Stimulated activated CD8-positive, alpha-beta memory T cell treated with anti-CD3 and anti-CD28 coated beads, Interleukin-7, amount 100 ng/mL, for 1 hour (primary cell): ENCODE measurements at places on chromosomes 2 and 18.

- DNase-seq: no peak
Measured at GRCh38 chr2:114400890-114401289, 41.6 kb upstream of the DPP10 start.

DNA sequence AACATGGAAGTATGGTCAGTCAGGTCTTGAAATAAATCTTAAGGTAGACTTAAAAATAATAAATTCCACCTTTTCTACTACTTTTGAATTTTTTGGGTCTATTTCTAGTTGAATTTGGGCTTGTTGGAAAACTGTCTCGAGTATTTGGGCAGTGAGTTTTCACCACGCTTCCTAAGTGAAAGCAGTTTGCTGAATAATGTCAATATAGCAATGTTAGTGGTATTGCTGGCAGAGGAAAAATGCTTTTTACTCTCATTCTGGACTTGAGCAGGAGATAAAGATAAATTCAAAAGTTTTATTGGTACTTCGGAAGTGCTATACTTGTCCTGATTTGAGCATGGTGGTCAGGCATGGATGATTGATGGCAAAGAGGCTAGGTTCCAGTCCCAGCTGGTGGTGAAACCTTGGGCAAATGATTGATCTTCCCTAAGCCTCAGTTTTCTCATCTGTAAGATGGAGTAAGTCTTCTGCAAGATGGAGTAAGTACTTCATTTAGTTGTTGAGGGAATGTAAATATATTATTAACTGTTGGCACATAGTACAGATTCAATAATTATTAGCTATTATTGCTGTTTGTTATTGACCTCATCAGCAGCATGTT, 503.5 kb upstream of the ZEB2 start:
- no peak for DNase-seq

DNA sequence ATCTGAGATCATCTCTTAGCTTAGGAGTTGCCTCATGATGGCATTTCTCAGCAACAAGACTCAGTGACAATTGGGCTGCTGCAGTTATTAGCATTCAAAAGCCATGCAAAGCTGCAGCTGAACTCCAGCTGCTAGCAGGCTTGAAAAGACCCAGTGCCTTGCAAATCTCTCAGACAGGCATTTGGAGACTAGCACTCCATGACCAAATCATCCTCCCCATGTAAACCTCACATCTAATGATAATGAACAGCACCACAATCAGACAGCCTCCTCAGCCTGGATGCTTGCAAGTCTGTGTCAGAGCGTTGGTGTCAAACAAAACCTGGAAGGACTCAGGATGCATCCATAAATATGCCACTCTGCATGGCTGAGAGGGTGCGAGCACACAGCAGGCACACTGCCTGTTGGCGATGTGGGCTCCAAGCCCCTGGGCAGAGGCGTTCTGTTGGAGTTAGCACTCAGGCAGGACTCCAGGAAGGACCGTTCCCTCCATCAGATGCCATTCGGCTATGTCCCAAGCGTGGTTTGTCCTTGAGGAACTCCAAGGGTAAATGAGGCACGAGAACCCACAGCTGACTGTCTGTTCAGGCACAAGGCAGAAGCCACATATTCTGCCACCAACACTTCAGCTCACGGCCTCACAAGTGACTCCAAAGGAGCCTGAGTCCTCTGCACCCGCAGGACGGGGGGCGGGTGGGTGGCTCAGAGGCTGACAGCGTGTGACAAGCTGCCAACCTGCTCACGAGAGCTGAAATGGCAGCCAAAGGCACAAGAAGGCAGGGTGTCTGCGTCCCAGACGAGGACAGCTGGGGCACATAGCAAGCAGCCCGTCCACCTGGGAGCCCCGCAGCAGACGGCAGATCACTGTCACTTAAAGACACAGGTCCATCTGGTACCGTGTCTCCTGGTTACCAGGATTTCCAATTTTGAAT, 183.8 kb downstream of the MYT1L start:
- no peak for DNase-seq

DNA sequence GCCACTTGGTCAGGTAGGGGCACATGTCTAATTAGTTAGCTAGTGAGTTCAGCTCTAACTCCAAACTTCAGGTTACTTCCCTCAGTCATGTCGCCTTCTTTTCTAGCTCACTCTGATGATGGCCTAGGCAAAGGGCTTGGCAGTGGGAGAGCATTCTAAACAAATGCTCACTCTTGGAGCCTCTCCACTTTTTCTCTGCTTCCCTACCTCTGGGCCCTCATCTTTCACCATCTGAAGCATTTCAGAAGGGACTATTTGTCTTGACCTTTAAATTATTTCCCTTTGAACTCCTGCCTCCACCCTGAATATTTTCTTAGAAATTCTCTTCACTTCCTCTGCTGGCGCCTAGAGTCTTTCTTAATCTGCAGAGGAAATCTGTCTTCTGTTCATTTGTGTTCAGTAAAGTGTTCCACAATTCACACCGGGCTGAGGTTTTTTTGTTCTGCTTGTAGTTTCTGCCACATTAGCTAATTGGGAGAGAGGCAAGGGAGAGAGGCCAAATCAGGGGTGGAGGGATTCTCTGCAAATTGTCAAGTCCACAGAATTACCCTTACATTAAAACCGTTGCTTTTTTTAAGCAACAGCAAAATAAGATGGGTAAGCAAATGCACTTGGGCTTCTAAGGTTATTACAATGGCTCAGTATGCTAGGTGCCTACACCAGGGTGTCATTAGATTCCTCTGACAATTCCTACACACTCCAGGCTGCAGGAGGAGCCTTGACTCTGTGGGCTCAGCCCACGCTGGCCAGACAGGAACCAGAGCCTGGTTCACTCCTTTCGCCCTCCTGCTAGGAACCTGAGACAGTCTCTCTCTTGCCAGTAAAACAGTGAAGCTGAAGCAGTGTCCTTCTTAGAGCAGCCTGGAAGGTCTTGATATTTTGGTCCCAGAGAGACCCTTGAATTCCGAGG, 5.5 kb downstream of the MSGN1 start:
- DNase-seq: no peak

GRCh38 chr2:142876423-142876822, 1.0 kb upstream of the KYNU start:
- no peak for DNase-seq

GRCh38 chr2:208017721-208018120, 7.6 kb downstream of the PLEKHM3 start:
- DNase-seq: no peak

- DNase-seq: no peak
Measured at GRCh38 chr2:127884436-127884835, 1.3 kb downstream of the AMMECR1L start.

DNA sequence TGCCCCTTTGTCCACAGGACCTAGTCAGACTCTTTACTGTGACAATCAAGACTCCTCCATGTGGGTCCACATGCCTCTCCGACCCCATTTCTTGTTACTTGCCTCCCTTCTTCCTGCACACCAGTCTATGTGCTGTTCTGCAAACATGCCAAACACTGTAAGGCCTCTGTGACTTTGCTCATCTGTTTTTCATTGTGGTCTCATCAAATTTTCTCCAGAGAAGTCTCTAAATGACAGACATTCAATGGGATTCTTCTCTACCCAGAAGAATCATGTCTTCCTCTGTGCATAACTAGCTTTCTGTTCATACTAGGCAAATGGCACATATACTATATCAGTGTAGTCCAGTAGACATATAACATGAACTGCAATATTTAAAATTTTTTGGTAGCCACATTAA, 43.0 kb upstream of the KCNE4 start:
- no peak for DNase-seq

DNA sequence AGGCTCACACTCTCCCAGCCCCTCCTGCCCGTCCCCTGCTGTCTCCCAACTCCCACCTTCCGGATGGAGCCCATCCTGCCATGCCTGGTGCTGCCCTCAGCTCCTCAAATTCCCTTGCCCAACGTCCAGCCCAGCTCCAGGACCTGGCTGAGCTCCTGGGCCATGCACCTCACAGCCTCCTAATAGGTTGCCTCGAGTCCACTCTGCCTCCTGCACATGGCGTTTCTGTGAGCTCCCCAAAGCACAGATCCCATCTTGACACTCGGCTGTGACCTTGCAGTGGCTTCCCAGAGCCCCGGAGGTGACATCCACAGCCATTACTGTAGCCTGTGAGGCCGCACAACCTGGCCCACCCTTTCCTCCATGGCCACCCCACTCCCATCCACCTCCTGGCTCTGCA, 191.9 kb upstream of the SALL3 start:
- DNase-seq: no peak

- no peak for DNase-seq
Measured at GRCh38 chr2:15771124-15771523, 169.2 kb upstream of the MYCN start.

- no peak for DNase-seq
Measured at GRCh38 chr18:56315363-56315762, 323.0 kb downstream of the TXNL1 start.

- no peak for DNase-seq
Measured at GRCh38 chr18:68676913-68677312, 38.0 kb downstream of the TMX3 start.

- no peak for DNase-seq
Measured at GRCh38 chr18:62578980-62579511, 56.2 kb downstream of the ZCCHC2 start.

DNA sequence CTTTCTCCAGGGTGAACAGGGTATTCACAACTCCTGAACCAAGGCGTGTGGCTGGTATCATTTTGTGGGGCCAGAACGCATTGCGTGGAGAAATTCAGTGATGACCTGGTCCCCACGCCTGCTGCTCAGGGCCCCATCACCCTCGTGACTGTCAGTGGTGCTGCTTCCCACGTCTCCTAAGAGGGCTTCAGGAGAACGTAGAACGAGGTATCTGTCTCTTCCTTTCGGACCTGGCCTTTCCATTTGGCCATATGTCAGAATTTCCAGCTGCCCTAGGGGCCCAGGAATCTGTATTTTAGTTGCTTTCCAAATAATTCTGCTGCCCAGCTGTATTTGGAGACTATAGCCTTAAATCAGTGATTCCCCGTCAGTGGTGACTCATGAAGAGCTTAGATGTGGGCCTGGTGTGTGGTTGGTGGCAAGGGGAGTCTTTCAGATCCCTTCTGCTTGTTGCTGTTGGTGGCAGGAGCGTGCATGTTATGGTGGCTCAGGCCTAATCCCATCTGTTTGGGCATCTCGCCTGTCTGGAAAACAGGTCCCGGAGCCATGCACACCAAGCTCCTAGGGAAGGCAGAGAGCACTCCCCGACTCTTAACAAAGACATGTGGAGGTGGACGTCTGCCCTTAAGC, 56.4 kb downstream of the NPAS2 start:
- no peak for DNase-seq

- DNase-seq: no peak
Measured at GRCh38 chr2:74930811-74931486, 27.5 kb upstream of the POLE4 start.

GRCh38 chr2:224023188-224023587, 15.9 kb downstream of the SERPINE2 start:
- DNase-seq: no peak

DNA sequence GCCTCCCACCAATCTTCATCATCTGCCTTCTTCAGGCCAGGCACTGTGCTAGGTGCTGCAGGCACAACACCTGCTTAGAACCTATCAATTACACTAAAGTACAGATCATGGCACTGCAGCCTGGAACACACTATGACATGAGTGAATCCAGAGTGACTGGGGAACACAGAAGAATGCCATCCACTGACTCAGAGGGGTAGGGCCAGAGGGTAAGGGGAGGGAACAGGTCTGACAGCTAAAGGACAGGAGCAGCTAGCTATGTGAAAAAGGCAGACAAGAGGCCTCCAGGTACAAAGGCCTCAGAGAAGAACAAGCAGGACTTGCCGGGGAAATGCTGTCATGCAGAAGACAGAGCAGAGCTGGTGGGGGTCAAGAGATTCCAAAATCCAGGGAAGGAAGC, 53.3 kb upstream of the ACAA2 start:
- DNase-seq: no peak

DNA sequence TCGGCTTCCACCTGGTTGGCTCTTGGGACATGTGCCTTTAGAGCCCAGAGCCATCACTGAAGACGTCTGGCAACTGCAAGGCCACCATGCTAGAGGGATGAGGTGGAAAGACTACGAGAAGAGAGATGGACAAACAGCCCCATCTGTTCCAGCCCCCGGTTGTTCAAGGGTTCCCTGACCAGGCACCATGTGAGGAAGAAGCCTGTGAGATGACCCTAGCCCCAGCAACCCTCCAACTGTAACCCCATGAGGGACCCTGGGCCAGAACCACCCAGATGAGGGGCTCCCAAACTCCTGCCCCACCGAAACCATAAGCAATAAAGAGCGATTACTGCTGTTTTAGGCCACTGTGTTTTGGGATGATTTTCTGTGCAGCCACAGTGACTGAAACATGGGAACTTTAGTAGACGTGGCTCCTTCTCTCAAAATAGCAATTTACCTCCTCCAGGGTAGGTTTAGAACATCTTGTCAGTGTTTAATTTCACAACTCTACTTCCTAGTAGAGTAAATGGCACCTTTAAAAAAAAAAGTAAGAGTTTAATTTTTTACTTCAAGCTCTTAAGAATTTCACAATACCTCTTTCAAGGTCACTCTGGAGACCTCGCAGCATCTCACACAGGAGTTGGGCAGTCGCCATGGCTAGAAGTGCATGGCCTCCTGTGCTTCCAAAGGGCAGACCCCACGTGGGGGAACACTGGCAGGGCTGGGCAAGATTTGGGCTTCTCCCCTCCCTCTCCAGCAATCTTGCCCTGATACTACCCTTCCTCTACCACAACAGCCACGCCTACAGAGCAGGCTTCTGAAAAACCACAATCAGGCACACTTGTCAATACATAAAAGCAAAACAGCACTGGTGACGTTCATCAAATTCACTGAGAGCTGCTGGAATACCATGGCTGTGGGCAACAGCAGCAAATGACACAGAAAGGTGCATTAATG, 48.8 kb downstream of the TMEM163 start:
- no peak for DNase-seq

- DNase-seq: no peak
Measured at GRCh38 chr18:68354176-68354575, 360.7 kb downstream of the TMX3 start.

DNA sequence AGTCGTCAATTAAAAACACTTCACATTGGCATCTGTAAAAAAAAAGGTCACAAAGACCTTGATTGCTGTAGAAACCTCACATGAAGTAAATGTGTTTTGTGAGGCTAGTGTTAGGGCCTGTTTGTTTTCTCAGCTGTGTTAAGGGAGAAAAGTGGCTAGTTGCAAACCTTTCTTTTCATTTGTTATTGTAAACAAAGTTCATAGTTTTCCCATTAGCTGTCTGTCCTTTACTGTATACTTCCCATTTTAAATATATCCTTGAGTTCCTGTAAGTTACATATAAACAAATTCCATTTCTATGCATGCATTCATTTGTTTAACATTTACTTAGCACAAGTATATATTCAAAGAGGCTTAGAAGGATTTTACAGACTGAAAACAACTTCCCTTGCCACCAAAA, 1250.2 kb downstream of the LRP1B start:
- DNase-seq: no peak

- DNase-seq: no peak
Measured at GRCh38 chr2:134152045-134153010, 101.5 kb upstream of the MGAT5 start.

- no peak for DNase-seq
Measured at GRCh38 chr18:706405-706804, 6.0 kb downstream of the ENOSF1 start.
